ENCODE measurements at places on chromosomes 3 and 15.

- DNase-seq, result no peak
Observed at GRCh38 chr3:146160964-146161662, at the start of gene PLOD2. PLOD2 (minus strand) TSS chr3:146161184; CDS start chr3:146160989, 195 bp downstream.

GRCh38 chr3:176867681-176868663 lies 329.3 kb downstream of the TBL1XR1 start:
- DNase-seq, result no peak

- no peak for DNase-seq
Observed at GRCh38 chr3:42667096-42667522, 13.6 kb downstream of the ZBTB47 start.

DNA sequence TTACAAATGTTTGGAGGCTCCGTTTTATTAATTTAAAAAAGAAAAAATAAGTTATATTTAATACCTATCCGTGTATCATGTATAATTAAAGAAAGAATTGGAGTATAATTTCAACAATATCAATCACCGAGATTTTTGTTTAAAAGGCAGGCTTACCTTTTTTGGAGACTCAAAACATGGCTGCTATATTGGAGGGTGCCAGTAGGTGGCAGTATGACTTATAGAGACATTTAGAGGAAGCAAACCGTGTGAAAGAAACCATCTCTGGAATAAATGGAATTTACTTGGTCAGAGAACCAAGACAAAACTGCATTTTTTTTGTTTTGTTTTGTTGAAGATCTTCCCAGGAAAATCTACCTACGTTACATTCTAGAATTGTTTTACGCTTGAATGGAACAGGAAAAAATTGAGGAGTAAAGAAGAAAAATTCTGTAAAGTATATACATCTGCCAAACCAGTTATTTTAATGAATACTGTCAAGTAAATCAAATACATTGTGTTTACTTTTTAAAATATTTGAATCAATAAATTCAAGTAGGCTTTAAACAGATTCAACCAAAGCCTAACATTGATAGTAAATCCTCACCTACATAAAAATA lies 802.6 kb upstream of the ALCAM start:
- DNase-seq, result peak; percentile 24

DNA sequence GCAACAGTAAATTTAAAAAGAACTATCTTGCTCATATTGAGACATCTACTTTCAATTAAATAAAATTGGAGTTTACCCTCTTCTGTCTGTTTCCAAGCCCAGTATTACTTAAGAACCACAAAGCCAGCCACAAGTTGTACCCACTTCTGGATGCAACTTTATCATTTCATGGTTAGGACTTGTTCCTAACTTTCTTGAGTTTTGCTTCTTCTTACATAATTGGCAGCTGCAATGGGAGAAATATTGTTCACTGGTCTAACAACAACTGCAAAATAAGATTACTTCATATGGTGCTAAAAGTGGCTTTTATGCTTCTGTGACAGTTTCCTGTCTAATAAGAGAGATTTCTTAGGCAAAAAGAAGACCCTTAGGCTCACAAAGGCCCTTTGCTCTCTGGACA lies 240.6 kb downstream of the OTOL1 start:
- DNase-seq, result no peak

GRCh38 chr3:82938821-82939328 lies 1177.4 kb upstream of the GBE1 start:
- DNase-seq, result no peak

DNA sequence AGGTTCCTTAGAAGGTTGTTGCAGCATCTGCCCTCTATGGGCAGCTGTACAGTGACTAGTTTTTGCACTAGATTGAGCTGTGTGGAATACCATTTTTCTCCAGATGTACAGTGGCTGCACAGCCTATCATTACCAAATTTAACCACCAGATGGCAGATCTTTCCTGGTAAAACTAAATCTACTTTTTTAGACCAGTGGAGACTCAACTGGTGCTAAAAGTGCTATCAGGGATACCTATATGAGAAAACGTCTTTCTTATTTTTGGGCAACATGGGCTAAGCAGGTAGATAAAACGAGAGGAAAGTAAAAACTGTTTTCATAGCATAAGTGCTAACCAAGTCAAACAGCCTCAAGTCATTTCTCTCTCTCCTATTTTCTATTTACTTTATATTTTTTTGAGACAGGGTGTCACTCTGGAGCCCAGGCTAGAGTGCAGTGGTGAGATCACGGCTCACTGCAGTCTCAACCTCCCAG lies 21.2 kb downstream of the IGSF10 start:
- DNase-seq, result peak; percentile 7

GRCh38 chr15:67394873-67395639 lies 125.9 kb upstream of the C15orf61 start:
- no peak for DNase-seq

DNA sequence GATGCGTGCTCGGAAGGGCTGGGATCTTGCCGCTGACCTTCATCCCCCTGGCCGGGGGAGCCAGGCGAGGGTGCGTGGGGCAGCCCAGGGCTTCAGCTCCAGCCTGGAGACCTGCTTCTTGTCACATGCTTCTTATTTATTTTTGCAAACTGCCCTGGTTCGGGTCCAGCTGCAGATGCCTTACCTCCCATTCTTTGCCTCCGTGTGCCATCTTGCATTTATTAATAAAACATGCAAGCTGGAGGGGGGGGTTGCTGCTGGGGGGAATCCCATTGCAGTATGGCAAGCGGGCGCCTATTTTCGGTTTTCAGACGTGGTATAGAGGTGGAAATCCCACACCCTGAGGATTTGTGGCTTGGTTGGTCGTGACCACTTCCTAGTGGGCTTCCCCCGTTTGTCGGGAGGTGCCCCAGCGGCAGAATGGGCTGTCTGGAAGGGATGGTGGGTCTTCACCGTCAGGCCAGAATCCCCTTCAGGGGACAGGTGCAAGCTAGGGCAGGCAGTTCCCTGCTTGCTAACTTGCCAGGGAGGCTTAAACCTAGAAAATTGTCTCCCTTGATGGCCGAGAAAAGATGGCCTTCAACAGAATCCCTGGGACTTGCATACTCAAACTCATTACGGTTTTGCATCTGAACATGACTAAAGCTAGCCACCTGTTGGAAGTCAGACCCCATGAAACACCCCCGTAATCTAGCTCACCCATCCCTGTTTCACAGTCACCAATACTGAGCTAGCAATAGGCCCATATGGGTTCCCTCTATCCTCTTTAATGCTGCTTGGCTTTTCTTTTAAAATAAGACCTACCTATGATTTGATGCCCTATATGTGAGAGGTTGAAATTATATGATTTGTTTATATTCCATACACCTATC lies 569 bp downstream of the TMEM266 start:
- DNase-seq, result no peak

DNA sequence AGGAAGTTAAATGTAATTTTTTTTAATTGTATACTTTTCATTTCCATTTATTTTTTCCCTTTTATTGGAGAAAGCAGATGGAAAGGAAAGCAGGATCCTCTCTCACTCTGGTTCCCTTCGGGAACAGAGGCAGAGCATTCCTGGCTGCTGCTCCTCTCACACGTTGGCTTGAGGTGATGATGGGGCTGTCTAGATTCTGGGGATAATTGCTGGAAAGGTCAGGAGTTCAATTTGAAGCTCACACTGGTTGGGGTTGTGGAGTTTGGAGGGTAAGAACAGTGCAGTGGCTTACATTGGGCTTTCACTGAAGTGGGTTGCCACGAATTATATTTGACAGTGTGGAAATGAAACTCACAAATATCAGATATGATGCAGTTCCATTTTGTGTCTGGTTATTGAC lies 57.6 kb downstream of the RARB start:
- no peak for DNase-seq

DNA sequence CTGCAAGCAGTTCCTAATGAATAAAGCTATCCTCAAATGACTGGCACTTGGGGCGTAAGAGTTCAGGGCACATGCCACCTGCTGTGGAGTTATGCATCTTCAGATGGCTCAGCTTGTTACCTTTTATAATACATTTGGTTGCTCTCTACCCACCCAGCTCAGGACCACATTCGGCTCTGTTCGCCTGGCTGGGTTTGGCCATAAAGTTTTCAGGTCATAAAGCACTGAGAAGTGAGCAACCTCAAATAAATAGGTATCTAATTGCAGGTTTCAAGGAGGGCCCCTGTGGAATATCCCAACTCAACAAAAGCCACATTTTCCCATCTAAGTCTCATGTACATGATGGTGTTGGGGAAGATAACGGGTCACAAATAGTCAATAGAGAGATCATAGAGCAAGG lies 727.3 kb downstream of the GRM7 start:
- DNase-seq, result no peak
